ENCODE measurements at places on chromosomes 2 and 18. TPM values are rescaled to one million over a fixed set of nuclear protein-coding genes. Genes with fewer than 3 reads are reported as not detected.

- no peak for DNase-seq
Observed at GRCh38 chr2:144261966-144262365, 258.0 kb downstream of the ZEB2 start.

- no peak for DNase-seq
Observed at GRCh38 chr18:35616664-35617423, 35.3 kb downstream of the GALNT1 start.

DNA sequence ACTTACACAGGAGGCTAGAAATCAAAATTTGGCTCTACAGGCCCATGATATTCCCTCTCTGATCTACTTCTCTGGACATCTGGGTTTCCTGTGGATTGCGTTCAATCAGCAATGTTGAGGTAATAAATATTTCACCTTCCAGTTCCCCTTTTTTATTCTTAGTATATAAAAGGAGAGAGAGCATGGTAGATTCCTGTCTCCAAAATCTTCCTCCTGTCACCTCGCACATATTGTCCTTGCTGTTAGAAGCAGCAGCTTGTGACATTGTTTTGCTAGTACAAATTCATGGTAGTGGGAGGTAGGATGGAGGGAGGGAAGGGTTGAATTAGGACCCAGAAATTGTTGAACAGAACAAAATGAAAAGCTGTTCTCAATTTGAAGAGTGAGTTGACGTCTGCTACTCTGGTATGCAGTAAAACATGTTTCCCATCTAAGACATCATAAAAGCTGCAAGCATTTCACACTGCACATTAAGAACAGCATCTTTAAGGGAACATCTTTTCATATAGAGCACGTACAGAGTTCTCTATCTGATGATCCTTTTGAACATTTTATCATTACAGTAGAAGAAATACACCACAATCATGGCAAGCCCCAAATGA lies 156.4 kb downstream of the RDH14 start:
- DNase-seq: no peak

GRCh38 chr2:174840436-174840835 lies 76.2 kb upstream of the CHRNA1 start:
- DNase-seq: no peak

ITPRID2 gene
- 115 TPM for total RNA-seq

SGPP2 gene
- total RNA-seq: not detected

GRCh38 chr2:102784940-102785339 lies 23.1 kb downstream of the TMEM182 start:
- DNase-seq: no peak

- DNase-seq: no peak
Observed at GRCh38 chr2:15243762-15244161, 317.4 kb downstream of the NBAS start.

DNA sequence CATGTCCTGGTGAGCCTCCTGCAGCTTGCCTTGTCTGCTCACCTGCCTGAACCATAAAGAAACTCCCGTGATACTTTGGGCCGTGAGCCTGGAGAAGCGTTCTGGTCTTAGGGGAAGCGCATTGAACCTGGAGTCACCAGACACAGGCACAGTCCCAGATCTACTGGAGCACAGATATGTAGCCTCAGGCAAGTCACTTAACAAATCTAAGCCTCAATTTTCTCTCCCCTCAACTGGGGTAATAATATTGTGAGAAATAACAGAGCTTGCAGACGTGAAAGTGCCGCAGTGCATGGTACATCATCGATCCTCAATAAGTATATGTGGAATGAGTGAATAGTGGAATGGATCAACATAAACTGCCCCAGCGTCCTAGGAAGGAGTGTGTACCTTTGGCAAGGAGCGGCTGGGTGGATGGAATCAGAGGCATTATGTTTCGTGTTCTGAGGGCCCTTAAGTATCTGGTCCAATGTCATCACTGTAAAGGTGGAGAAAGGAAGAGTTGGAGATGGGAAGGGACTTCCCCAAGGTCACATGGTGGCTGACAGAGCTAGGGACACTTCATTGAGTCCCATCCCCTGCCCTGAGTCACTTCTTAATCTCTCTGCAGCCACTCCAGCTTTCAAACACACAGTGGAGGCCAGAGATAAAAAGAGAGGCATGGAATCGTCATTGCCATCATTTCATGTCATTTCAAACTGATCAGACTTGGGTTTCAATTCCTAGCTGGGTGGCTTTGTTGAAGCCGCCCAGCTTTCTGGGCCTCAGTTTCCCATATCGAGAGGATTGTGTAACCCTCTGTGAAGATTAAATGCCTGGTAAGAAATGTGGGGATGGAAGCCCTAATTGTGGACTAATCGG lies 172.4 kb downstream of the DDX1 start:
- no peak for DNase-seq

COPS9 gene
- 138 TPM for total RNA-seq

UGT1A8 gene
- not detected for total RNA-seq

DNA sequence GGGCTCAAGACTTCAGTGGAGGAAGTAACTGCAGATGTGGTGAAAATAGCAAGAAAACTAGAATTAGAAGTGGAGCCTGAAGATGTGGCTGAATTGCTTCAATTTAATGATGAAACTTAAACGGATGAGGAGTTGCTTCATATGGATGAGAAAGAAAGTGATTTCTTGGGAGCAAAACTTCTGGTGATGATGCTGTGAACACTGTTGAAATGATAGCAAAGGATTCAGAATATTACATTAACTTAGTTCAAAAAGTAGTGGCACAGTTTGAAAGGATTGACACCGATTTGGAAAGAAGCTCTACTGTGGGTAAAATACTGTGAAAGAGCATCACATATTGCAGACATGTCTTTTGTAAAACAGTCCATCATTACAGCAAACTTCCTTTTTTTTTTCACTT lies 638.0 kb downstream of the NYAP2 start:
- DNase-seq: no peak
